ENCODE measurements at places on chromosomes 3 and 15.

- no peak for DNase-seq
Observed at GRCh38 chr3:186931532-186932280, 1.4 kb downstream of the ST6GAL1 start.

- no peak for DNase-seq
Observed at GRCh38 chr3:156735471-156735870, 61.1 kb downstream of the TIPARP start.

DNA sequence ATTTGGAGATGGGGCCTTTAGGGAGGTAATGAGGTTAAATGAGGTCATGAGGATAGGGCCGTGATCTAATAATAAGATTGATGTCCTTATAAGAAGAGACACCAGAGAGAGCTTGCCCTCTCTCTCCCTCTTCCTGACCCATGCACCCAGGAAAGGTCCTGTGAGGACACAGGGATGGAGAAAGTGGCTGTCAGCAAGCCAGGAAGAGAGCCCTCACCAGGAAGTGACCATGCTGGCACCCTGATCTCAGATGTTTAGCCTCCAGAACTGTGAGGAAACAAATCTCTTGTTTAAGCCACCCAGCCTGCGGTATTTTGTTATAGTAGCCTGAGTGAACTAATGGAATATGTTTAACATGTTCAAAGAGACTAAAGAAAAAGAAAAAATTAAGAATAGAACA is 15.3 kb upstream of the GNB5 start:
- DNase-seq, result no peak

GRCh38 chr3:109930582-109930981 is 593.2 kb upstream of the DPPA4 start:
- no peak for DNase-seq

DNA sequence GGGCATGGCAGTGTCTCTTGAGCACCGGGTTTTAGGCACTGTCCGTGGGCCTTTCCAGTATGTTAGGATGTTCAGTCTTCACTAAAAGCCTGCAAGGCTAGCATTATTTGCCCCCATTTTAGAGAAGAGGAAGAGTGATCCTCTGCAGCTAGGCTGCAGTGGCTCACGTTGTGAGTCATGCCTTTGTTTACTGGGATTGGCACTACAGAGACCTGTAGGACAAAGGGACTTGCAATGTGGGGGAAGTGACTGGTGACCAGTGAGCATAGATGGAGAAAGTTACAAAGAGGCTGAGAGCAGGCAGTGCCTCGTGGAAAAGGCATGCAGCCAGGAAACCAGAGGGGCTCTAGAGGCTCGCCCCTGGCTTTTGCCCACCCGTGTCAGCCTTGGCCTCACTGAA is 26.8 kb upstream of the CPNE9 start:
- no peak for DNase-seq

- no peak for DNase-seq
Observed at GRCh38 chr15:61318802-61319525, 89.9 kb upstream of the RORA start.

GRCh38 chr3:65922441-65922840 is 116.3 kb downstream of the MAGI1 start:
- no peak for DNase-seq

GRCh38 chr3:46612324-46612723 is at the start of gene FAM240A:
Gene FAM240A (plus strand): TSS chr3:46612525. CDS start chr3:46612684, 159 bp downstream.
- DNase-seq, result no peak

DNA sequence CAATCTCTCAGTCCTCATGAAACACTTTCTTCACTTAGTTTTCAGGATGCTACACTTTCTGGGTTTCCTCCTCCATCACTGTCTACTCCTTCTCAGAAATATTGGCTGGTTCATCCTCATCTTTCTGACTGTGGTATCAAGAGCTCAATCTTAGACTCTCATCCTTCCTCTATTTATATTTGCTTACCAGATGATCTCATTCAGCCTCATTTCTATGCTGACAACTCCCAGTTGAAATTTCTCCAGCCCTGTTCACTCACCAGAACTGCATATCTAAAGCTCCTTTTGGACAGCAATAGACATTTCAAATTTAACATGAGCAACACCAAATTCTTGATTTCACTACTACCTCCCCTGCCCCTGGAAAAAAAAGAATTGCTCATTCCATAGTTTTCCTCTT is 48.0 kb upstream of the FBN1 start:
- no peak for DNase-seq
